ENCODE measurements at places on chromosomes 13 and 19.

DNA sequence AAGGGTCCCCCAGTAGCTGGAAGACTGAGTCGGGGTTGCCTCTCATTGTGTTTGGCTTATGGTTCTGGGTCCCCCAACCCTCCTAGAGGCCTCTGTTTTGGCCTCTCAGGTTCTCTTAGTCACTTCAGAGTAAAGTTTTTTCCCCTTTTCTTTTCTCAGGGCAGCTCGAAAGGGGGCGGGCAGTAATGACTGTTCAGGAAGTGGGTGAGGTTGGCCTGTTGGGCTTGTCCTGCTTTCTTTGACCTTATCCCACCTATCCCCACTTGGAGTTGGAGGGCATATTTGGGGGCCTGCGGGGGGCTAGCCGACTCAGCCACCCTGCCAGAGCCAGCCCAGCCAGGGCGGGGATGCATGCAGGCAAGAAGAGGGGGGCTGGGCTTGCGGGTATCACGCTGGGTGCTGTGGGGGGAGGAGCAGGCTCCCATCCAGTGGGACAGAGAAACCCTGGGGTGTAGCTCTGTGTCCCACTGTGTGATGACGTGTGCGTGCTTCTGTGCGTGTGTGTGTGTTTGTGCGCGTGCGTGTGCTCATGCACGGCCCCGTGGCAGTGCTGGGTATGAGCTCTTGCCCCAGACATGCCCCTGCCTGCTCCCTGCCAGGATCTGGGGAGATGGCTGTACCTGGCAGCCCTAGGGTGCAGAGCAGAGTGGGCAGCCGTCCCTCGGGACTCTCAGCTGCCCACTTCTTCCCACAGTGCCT is 1.4 kb downstream of the CIC start:
- peak; percentile 55 for DNase-seq

- DNase-seq: no peak
Measured at GRCh38 chr19:1302533-1303239, 17.0 kb downstream of the EFNA2 start.

DNA sequence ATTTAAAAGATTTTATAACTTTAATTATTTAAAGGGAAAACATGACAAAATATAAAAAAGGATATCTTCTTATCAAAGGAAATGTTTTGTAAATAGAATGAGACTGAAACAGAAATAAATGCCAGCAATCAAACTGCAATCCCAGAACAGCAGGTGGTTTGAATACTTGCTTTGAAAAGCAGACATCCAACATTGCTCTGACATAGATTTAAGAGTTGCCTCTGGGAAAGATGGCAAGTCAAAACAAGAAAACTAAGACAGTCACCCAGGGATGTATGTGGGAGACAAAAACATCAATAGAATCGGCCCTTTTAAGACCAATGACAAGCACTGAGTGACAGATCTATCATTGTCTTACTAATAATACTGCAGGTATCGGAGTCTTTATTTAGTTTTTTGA is 789.7 kb upstream of the GPC6 start:
- DNase-seq: no peak

GRCh38 chr13:77853703-77854102 is 64.9 kb downstream of the EDNRB start:
- no peak for DNase-seq

DNA sequence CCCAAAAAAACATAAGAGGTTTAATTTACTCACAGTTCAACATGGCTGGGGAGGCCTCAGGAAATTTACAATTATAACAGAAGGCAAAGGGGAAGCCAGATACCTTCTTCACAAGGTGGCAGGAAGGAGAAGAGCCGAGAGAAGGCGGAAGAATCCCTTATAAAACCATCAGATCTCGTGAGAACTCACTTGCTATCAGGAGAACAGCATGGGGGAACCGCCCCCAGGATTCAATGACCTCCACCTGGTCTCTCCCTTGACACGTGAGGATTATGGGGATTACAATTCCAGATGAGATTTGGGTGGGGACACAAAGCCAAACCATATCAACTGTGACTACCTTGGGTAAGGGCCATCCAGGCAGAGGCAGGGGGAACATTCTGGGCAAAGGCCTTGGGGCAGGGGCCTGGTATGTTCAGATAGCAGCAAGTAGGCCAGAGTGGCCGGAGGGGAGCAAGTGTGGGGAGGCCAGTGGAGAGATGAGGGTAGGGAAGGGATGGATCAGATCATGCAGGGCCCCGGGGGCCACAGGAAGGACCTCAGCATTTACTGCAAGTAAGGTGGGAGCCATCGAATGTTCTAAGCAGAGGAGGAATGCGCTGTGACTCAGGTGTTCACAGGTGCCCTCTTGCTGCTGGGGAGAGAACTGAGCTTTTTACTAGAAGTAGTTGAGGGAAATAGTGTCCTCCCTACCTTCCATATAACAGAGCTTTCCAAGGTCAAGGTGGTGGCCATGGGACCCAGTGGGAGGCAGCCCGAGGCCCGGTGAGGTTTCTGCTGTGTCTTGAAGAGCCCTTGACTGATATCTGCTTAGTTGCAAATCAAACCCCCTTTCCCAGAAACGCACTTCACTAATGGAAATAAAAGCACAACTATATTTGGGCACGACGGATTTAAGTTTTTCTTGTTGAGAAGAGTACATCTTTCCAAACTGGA is 18.0 kb downstream of the RAB3D start:
- DNase-seq: no peak

DNA sequence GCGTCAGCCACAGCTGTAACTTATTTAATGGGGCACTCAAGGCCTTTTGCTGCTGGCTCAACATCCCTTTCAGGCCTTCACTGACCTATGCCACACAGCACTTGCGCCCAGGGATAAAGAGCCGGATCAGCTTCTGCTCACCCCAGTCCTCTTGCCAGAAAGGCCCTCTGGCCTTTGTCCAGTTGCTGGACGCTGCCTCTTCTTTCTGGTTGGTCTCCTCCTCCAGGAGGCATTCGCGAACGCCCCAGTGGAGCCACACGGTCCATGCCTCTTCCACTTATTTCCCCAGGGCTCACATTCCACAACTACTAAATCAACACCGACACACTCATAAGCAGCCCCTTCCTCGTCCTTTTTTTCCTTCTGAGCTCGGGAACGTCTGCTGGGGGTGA is 3.7 kb upstream of the ZNF329 start:
- DNase-seq: peak; percentile 62

- DNase-seq: no peak
Measured at GRCh38 chr13:24648983-24649687, 31.1 kb upstream of the ATP12A start.

DNA sequence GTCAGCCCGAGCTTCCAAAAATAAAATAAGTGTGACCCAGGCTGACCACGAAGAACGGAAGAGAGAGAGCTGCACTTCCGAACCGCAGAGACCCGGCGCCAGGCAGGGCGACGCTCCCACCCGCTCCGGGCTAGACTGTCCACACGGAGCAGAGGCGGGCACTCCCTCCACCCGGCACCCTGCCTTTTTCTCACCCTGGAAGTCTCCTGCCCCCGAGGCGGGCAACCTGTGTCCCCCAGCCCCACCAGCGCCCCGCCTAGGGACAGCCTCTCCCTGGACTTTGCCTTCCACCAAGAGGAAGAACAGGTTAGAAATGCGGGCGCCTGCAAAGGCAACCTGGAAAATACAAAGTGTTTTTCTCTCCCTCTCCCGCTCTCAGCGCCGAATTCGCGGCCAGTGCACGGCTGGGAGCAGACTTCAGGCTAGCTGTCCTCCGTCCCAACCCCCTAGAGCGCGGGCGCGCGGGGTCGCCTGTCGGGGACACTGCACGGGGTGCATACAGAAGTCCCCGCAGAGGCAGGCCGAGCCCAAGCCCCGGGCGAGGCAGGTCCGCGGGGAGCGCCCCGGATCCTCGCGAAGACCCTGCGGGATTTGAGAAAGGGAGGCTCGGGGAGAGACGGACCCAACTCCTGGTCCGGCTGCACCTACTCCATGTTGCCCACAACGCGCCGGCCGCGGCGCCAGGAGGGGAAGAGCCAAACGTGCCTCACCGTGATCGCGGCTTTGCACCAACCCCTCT is 845 bp downstream of the SPRY2 start:
- peak; percentile 67 for DNase-seq

DNA sequence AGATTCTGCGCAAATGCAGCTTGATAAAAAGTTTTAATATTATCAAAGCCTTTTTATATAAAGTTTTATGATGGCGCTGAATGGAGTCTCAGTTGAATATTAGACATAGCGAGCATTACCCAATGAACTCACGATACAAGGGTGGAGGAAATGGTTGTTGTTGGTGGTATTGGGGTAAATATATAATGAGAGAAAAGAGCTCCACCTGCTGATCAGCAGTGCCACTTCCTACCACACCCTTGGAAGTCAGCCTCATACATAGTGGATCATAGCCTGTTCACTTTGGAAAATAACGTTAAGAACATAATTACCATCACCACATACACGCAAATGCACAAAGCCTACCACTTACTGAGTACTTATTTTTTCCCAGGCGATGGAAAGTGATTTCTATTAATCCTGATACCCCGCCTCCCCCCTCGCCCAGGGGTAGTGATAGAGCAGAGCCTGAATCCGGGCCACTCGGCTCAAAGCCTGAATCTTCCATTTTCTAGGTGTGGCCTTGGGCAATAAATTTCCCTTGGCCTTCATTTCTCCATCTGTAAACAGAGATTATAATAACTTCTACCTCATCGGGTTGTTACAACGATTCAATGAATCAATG is 358.3 kb downstream of the KLF5 start:
- no peak for DNase-seq

- DNase-seq: peak; percentile 25
Measured at GRCh38 chr19:19656451-19657396, 6.8 kb downstream of the ATP13A1 start.

GRCh38 chr13:39586151-39586550 is 16.8 kb downstream of the LHFPL6 start:
- DNase-seq: no peak

DNA sequence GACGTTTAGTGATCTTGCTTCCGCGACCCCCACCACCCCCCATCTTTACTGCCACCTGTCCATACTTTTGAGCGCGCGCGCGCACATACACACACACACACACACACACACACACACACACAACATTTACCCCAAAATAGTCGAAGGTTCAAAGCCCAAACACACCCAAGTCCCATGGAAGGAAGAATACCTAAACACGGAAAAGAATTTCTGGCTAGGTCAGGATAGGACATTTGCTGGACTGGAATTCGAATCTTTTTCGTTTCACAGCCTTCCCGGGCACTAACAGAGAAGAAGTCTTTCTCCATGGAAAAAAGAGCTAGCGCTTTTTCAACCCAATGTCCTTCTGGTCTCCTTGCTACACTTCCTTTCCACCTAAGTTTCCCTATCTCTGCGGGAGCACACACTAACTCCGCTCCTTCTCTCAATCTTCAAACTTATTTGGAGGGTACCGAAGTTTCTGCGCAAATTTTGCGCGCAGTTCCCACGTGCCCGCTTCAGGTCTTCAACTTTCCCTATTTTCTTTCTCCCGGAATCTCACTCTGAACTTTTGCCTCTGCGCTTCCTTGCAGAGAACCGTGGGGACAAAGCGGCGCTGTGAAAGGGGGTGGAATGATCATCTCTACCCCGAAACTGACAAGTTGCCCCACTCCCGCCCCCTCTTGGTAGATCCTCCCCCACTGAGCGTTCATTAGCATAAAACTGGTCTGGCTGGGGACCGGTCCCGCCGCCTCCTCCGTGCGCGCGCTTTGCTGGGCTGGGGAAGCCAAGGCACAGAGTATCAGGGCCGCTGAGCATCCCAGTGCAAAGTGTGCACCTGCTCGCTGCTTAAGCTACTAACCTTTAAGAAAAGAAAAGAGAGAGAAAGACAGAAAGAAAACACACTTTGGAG is 2.7 kb downstream of the DACH1 start:
- peak; percentile 38 for DNase-seq

DNA sequence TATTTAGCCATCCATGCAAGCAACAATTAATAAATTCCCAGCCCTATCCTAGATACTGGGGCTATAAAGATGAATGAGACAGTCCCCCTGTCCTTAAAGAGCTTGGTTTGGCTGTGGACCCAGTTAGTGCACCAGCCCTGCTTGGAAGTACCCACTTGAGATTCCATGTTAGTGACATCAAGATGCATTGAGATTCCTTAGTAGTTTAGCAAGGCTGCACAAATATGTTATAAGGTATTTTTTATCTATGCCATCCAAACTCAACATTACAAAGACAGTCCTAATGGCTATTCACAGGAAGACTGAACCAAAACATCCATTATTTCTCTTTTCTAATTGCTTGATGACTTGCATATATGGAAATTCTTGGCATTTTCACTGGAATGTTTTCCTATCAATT is 48.8 kb upstream of the RAP2A start:
- DNase-seq: no peak

DNA sequence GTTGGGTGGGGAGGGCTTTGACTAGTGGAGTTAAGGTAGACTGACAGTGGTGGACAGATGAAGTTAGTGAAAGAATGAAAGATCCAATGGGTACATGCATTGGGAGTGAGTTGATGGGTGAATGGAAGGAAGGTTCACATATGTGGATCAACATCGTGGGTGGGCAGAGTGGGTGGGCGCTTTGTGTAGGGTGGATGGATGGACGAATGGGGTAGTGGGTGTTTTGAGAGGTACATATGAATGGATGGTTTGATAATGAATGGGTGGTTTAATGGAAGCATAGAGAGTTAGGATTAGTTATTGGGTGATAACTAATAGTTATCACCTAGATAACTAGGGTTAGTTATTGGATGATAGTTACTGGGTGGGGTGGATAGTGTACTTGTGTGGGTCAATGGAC is 11.5 kb downstream of the ZSWIM4 start:
- DNase-seq: no peak

GRCh38 chr13:111511219-111511732 is 190.8 kb downstream of the TEX29 start:
- no peak for DNase-seq

GRCh38 chr13:50078895-50079654 is 63.8 kb downstream of the KCNRG start:
- DNase-seq: no peak

- no peak for DNase-seq
Measured at GRCh38 chr19:12800923-12801465, 606 bp downstream of the PRDX2 start.

GRCh38 chr13:34214686-34215085 is 396.7 kb downstream of the RFC3 start:
- DNase-seq: no peak

DNA sequence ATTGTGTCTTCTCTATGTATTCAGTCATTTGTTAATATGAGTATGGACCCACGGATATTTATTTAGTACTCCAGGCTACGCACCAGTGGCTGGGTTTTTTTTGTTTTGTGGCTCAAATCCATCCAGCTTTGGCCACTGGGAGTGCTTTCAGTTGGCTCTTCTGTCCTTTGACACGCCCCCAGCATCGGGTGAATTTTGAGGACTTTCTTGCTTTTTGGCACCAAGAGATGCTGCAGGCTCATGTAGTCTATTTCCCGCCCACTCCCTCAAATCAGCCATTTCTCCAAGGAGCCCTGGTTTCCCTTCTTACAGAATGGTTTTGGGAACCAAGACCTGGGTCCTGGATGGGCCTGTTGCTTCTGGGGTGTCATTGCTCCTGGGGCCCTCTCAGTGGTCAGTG is 55.8 kb downstream of the SMARCA4 start:
- DNase-seq: no peak

GRCh38 chr19:1241417-1242095 is at the start of gene ATP5F1D:
ATP5F1D (plus strand) TSS chr19:1241751; CDS start chr19:1241851, 100 bp downstream.
- peak; percentile 95 for DNase-seq

- no peak for DNase-seq
Measured at GRCh38 chr19:56619121-56619520, 23.8 kb upstream of the SMIM17 start.

- DNase-seq: no peak
Measured at GRCh38 chr13:96792736-96793403, 201.4 kb downstream of the OXGR1 start.

Data from left hindlimb (tissue), 1 donor.